ENCODE measurements at places on chromosomes 1 and 21. TPM values are rescaled to one million over a fixed set of nuclear protein-coding genes. Genes with fewer than 3 reads are reported as not detected.

GRCh38 chr21:39952265-39952664 lies 85.0 kb downstream of the PCP4 start:
- H3K4me3 ChIP-seq = no peak overlapping the region
- DNase-seq = no peak
- no peaks in the 10 kb centered on the region for H3K36me3 ChIP-seq
- H3K27me3 ChIP-seq = peaks cover 17% of the 10 kb centered on the region
- no peak overlapping the region for H3K27ac ChIP-seq
- no peaks in the 10 kb centered on the region for H3K4me1 ChIP-seq

GRCh38 chr1:10678852-10679251 lies 117.6 kb downstream of the CASZ1 start:
- no peaks in the 10 kb centered on the region for H3K27me3 ChIP-seq
- no peaks in the 10 kb centered on the region for H3K36me3 ChIP-seq
- H3K4me3 ChIP-seq = no peak overlapping the region
- H3K27ac ChIP-seq = no peak overlapping the region
- no peak for DNase-seq

- H3K36me3 ChIP-seq = no peaks in the 10 kb centered on the region
- DNase-seq = no peak
- H3K27ac ChIP-seq = no peak overlapping the region
- peaks cover 9% of the 10 kb centered on the region for H3K27me3 ChIP-seq
- H3K4me1 ChIP-seq = no peaks in the 10 kb centered on the region
These were observed 61.4 kb downstream of the CASZ1 start for GRCh38 chr1:10734962-10735544.

DNA sequence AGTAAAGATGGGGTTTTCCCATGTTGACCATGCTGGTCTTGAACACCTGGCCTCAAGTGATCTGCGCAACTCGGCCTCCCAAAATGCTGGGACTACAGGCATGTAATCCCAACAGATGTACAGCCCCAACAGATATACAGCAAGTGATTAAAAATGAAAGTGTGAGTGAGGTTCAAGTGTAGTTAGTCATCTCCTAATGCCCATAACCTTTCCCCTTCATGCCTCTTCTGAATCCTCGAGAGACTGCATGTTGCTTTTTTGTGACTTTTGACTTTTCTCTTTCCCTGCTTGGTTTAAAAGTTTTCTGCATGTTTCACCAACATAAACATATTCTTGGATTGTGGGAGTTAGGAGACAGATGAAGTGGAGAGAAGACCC lies 31.2 kb downstream of the KCNK2 start:
- H3K36me3 ChIP-seq = no peaks in the 10 kb centered on the region
- H3K27ac ChIP-seq = no peak overlapping the region
- DNase-seq = no peak
- H3K27me3 ChIP-seq = no peaks in the 10 kb centered on the region
- H3K4me3 ChIP-seq = no peak overlapping the region
- no peaks in the 10 kb centered on the region for H3K4me1 ChIP-seq

DNA sequence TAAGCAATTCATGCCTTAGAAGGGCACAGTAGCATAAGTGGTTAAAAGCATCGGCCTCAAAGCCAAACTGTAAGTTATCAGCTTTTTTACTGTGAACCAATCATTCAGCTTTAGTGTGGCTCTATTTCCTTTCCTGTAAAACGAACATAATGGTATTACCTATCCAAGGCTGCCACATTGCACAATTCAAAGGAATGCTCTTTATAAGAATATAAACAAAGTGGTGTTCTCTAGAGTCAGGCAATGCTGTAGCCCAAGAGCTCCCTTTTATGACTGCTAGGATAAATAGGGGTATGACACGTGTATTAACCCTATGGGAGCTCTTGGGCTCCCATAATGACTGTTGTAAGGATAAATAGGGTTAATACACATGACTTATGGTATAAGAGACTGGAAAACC lies 25.4 kb downstream of the INTS7 start:
- DNase-seq = no peak
- peaks cover 4% of the 10 kb centered on the region for H3K36me3 ChIP-seq
- H3K4me1 ChIP-seq = no peaks in the 10 kb centered on the region
- no peaks in the 10 kb centered on the region for H3K27me3 ChIP-seq
- H3K27ac ChIP-seq = no peak overlapping the region

DNA sequence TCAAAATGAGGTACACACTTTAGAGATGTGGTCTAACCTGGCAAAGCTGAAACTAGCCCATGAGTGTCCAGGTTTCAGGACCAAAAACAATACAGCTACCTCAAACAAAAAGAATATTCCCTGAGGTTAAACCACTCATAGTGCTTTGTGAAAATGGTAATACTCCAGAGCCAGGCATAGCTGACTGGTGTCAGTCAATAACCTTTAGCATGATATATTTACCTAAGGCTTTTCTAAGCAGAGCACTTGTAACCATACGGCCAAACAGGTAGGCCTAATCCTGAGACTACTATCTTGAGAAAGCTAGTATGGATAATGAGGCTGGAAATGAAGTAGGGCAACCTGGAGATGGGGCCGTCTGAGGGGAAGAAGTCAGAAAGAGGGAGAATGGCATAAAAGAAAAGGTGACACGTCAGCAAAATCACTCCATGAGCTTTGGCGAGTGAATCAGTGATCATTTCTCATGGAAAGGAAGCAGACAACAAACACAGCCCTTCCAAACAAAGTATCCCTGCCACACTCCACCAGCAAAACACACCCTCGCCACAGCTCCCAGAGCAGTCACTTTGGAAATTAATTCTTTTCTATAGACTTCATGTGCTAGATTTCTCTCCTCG lies 1.7 kb upstream of the LRRC52 start:
- H3K4me1 ChIP-seq = no peaks in the 10 kb centered on the region
- no peak overlapping the region for H3K4me3 ChIP-seq
- H3K36me3 ChIP-seq = no peaks in the 10 kb centered on the region

- peaks cover 31% of the 10 kb centered on the region for H3K4me1 ChIP-seq
- no peak overlapping the region for H3K4me3 ChIP-seq
- peaks cover 7% of the 10 kb centered on the region for H3K36me3 ChIP-seq
- no peaks in the 10 kb centered on the region for H3K27me3 ChIP-seq
These were observed 10.8 kb downstream of the OSBPL9 start for GRCh38 chr1:51627672-51628071.

DNA sequence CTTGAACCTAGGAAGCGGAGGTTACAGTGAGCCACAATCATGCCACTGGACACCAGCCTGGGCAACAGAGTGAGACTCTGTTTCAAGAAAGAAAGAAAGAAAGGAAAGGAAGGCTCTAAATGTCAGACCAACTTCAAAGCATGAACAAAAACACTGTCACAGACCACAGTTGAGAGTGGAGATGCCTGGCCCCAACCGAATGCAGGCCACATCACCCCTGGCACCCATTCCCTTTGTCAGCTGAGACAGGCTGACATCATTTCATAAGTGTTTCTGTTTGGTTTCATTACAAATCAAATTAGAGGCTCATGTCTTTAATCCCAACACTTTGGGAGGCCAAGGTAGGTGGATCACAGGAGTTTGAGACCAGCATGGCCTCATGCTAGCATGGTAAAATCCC lies 28.6 kb upstream of the NADK start:
- no peak overlapping the region for H3K27ac ChIP-seq
- H3K4me1 ChIP-seq = peaks cover 9% of the 10 kb centered on the region
- no peak overlapping the region for H3K4me3 ChIP-seq

Gene TXLNA
- 21.7 TPM for polyA plus RNA-seq

DNA sequence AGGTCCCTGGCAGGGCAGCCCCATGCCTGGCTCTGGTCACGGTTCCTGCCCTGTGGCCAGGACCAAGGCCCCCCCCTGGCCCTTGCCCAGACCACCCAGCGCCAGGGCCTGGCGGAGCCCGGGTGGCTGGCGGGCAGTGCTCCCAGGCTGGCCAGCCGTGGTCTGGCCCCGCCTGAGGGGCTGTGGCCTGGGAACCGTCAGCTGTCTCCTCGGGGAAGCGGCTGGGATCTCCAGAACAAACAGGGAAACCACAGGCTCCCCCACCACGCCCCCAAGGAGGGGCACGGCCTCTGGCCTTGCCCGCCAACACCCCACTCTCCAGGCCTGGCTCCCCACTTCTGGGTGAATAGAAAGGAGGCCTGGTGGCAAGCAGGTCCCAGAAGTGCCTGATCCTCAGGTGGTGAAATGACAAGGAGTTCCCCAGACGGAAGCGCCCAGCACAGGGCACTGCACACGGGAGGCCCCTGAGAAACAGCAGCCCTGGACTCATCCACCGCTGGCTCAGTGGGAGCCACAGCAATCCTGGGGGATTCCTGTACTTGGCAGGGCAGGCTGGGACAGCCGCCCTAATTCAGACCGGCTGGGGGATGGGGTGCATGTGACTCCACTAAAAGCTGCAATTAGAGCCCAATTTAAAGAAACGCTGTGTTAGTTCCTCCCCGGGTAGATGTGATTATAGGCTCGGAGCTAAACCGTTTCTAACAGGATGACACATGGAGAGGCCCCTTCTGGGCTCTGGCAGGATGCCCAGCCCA lies 78.9 kb downstream of the RAP1GAP start:
- DNase-seq = no peak
- H3K4me3 ChIP-seq = no peak overlapping the region
- peak overlapping the region; percentile 43 for H3K27ac ChIP-seq

DNA sequence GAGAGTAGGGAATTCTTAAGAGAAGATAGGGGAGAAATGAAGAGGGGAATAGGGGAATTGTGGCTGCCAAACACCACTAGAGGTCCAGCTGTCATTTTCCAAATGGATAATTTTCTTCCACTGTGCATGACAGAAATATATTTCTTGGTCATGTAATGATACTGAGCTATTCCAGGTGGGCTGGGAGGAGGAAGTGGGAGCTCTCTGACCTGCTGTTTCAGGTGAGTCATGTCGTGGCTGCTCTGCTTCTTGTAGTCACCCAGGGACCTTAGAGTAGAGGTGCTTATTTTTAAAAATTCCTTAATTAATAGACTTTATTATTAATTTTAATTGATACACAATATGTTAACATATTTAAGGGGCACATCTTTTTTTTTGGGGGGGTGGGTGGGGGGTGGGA lies 11.9 kb downstream of the PDE4B start:
- DNase-seq = no peak
- H3K4me3 ChIP-seq = no peak overlapping the region
- H3K4me1 ChIP-seq = no peaks in the 10 kb centered on the region
- H3K36me3 ChIP-seq = no peaks in the 10 kb centered on the region

- H3K27me3 ChIP-seq = peaks cover 45% of the 10 kb centered on the region
- peak overlapping the region; percentile 84 for H3K4me3 ChIP-seq
- no peaks in the 10 kb centered on the region for H3K36me3 ChIP-seq
- H3K4me1 ChIP-seq = peaks cover 34% of the 10 kb centered on the region
- DNase-seq = peak; percentile 21
- peak overlapping the region; percentile 34 for H3K27ac ChIP-seq
These were observed 46.8 kb upstream of the TARDBP start for GRCh38 chr1:10965546-10966226.

Gene RIPK4
- polyA plus RNA-seq = not detected

Gene ITLN1
- not detected for polyA plus RNA-seq

DNA sequence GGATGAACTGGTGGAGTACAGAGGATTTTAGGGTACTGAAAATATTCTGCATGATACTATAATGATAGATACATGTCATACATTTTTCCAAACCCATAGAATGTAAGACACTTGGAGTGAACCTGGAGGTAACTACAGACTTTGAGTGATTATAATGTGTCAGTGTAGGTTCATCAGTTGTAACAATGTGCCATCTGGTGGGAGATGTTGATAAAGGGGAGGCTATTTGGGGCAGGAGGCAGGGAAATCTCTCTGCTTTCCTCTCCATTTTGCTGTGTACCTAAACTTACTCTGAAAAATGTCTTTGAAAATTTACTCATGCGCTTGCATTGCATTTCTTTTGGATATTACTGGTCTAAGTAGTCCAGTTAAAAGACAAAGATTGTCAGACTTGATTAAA lies 35.2 kb downstream of the PTBP2 start:
- DNase-seq = no peak
- no peak overlapping the region for H3K27ac ChIP-seq
- H3K27me3 ChIP-seq = no peaks in the 10 kb centered on the region
- H3K4me3 ChIP-seq = no peak overlapping the region
- no peaks in the 10 kb centered on the region for H3K4me1 ChIP-seq
- peaks cover 53% of the 10 kb centered on the region for H3K36me3 ChIP-seq

Gene HPDL
- polyA plus RNA-seq = 0.31 TPM

Gene CPLANE2
- polyA plus RNA-seq = 2.3 TPM

GRCh38 chr21:15094706-15095105 lies 29.9 kb upstream of the NRIP1 start:
- H3K36me3 ChIP-seq = no peaks in the 10 kb centered on the region
- no peak overlapping the region for H3K4me3 ChIP-seq
- H3K27me3 ChIP-seq = no peaks in the 10 kb centered on the region
- DNase-seq = no peak
- no peak overlapping the region for H3K27ac ChIP-seq

GRCh38 chr21:33761441-33762036 lies 119.2 kb downstream of the ITSN1 start:
- no peaks in the 10 kb centered on the region for H3K36me3 ChIP-seq
- no peaks in the 10 kb centered on the region for H3K27me3 ChIP-seq
- DNase-seq = no peak

GRCh38 chr1:57423135-57423655 lies 665 bp downstream of the DAB1 start:
- no peak for DNase-seq
- no peak overlapping the region for H3K27ac ChIP-seq
- no peak overlapping the region for H3K4me3 ChIP-seq

DNA sequence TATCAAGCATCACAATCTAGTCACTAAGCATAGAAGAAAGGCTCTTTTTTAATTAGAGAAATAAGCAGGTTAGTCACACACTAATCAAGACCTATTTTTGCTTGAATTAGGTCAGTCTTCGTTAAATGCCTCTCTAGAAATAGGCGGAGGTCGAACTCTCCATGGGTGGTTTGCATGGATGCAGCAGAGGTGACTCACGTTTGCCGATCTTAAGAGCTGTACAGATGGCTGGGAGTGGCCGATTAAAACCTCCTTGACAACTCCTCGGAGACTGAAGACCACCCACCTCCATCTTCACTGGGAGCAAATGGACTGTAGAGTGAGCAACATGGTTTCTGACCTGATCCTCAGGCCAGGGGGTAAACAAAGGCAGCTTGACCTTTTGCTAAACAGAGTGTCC lies 249.3 kb downstream of the ZNF648 start:
- H3K36me3 ChIP-seq = no peaks in the 10 kb centered on the region
- DNase-seq = no peak
- H3K27ac ChIP-seq = no peak overlapping the region
- no peaks in the 10 kb centered on the region for H3K4me1 ChIP-seq
- no peaks in the 10 kb centered on the region for H3K27me3 ChIP-seq
- no peak overlapping the region for H3K4me3 ChIP-seq

GRCh38 chr1:159663552-159663951 lies 50.8 kb downstream of the CRP start:
- no peak overlapping the region for H3K4me3 ChIP-seq
- peaks cover 18% of the 10 kb centered on the region for H3K27me3 ChIP-seq
- no peak overlapping the region for H3K27ac ChIP-seq
- H3K4me1 ChIP-seq = no peaks in the 10 kb centered on the region
- DNase-seq = no peak
